ENCODE measurements at places on chromosomes 16 and 17.
A peak's percentile ranks its signal among the peaks of the same experiment; 100 is the strongest.

- DNase-seq, result no peak
These were observed 152.7 kb upstream of the ERCC4 start for GRCh38 chr16:13767215-13767614.

GRCh38 chr17:63649813-63650212 is 27.6 kb downstream of the MAP3K3 start:
- DNase-seq, result no peak

- peak; percentile 21 for DNase-seq
These were observed 25.5 kb downstream of the COPZ2 start for GRCh38 chr17:48012151-48012520.

DNA sequence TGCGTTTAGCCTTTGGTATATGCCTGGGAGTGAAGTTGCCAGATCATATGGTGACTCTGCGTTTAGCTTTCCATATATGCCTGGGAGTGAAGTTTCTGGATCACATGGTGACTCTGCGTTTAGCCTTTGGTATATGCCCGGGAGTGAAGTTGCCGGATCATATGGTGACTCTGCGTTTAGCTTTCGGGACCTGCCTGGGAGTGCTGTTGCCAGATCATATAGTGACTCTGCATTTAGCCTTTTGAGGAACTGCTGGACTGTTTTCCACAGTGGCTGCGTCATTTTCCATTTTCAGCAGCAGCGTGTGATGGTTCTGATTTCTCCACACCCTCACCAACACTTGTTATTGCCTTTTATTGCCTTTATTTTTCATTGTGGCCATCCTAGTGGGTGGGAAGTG is 73.0 kb downstream of the OR1D5 start:
- DNase-seq, result no peak

DNA sequence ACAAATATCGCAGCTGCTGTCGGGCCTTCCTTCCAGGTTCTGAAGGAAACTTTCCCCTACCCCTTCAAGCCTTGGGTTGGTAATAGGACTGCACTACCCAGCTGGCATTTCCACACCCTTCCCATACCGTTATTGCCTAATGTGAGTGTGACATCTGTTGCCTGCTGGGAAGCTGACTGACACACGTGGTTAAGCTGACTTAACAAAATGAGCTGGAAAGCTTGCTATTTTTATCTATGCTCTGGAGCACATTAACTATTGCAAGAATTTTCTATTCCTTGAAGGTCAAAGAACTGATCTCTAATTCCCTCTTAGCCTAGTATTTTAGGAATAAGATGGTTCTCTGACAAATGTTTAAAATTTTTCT is 79.5 kb downstream of the PMP22 start:
- no peak for DNase-seq

DNA sequence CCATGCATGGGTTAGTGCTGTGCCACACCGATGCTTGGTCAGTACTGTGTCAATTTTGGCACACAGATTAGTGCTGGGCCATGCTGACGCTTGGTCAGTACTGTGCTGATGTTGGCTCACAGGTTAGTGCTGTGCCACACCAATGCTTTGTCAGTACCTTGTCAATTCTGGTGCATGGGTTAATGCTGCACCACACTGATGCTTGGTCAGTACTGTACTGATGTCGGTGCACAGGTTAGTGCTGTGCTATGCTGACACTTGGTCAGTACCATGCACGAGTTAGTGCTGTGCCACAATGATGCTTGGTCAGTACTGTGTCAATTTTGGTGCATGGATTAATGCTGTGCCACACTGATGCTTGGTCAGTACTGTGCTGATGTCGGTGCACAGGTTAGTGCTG is 103.0 kb downstream of the NPIPB11 start:
- DNase-seq, result no peak

- DNase-seq, result no peak
These were observed 6.5 kb downstream of the DPEP2NB start for GRCh38 chr16:68009157-68009735.

GRCh38 chr17:81339534-81340296 is 44.6 kb upstream of the SLC38A10 start:
- no peak for DNase-seq

DNA sequence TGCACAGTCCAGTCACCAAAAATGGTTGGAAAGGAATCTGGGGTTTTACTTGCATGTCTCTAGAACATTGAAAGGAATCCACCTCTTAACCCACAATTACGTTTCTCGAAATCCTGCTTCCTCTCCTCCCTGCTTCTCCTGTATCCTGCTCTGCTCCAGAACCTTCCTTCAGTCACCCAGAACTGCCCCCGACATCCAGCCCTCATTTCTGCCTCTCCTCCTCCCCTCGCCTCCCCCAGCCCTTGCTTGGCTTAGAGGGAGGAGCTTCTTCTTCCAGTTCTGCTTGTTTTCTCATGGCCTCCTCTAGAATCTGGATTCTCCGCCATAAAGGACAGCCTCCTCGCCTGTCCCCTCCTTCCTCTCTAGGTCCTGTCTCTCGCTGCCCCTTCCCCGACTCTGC is 48.3 kb downstream of the ZDHHC7 start:
- no peak for DNase-seq

DNA sequence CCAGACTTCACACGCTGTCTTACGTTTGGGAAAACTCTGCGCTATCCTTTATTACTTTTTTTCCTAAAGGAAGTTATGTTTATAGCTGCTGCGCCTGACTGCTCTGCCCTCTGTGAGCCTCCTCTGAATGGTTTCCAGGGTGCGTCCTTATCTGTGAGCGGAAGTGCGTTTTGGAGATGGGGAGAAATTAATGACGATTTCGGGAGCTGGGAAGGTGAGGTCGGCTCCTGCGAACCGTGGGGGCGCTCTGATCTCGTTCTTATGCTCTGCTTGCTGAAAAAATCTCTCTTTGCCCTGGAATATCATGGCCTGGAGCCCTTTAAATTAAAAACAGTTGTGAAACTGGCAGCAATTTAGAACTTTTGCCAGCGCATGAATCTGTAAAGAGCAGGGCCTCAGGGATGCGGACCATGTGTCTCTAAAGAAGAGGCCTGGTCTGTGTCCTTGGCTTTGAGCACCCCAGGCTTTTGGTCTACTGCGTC is 135.7 kb upstream of the ZFHX3 start:
- DNase-seq, result no peak

DNA sequence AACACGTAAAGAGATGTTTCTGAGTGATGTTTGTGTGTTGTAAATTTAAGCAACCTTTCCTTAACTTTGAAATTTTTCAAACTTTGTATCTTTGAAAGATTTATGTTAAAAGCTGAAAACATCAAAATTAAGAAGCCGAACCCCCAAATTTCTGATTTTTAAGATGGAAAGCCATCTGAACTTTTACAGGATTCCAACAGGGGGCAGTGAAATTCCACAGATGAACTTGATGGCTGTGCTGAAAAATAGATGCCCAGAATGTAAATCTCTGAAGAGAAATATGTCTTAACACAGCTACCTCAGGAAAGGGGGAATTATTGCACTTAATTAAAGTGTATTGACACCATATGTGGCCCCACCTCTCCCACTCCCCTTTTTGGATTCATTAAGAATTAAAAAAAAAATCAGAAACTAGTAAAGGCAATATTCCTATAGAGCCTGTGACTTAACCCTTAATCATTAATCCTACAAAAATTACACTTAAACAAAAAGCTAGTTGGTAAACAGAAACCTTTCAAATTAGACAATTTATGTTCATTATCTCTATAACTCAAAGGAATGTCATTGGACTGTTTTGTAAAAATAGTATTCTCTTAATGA is 597.9 kb downstream of the KCNJ2 start:
- DNase-seq, result no peak

- no peak for DNase-seq
These were observed 8.5 kb downstream of the EFCAB3 start for GRCh38 chr17:62388856-62389255.

- no peak for DNase-seq
These were observed 3.4 kb upstream of the FBXL16 start for GRCh38 chr16:708959-709358.

DNA sequence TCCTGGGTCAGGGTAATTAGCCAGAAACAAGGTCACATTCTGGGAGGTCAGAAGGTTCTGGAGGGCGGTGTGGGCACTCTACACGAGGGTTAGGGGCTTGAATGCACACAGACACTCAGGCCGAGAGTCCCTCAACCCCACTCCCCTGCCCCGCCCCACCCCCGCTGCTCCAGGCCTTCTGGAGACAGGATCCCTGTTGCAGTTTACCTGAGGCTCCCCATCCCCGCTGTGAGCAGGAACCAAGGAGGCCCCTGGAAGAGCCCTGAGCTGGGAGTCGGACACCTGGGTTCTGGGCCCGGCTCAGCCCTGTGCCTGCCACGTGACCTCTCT is 4.4 kb upstream of the ACTG1 start:
- DNase-seq, result no peak

- no peak for DNase-seq
These were observed 180.1 kb upstream of the SDK2 start for GRCh38 chr17:73824321-73824720.

Measured in activated naive CD4-positive, alpha-beta T cell (primary cell).